DMS79 treated with DMSO at 0.1 percent for 48 hours (cell line): ENCODE measurements at places on chromosomes 5 and 9.

DNA sequence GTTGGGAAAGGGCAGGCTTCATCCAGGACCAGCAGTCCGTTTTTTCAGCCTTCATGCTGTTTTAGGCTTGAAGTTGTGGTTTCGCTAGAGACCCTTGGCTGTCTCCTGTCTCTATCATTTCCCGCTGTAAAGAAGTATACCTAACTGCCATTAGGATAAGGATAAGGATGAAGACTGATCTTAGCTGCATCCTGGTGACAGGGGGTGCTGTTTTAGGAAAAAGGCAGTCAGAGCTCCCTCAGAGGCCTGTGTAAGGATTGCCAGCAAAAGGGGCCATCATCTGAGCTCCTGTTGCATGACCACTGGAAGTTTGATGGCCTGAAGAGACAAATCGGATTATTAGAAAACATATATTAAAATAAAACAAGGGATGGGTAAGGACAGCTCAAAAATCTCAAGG is 64.8 kb upstream of the FGF10 start:
- DNase-seq: no peak

DNA sequence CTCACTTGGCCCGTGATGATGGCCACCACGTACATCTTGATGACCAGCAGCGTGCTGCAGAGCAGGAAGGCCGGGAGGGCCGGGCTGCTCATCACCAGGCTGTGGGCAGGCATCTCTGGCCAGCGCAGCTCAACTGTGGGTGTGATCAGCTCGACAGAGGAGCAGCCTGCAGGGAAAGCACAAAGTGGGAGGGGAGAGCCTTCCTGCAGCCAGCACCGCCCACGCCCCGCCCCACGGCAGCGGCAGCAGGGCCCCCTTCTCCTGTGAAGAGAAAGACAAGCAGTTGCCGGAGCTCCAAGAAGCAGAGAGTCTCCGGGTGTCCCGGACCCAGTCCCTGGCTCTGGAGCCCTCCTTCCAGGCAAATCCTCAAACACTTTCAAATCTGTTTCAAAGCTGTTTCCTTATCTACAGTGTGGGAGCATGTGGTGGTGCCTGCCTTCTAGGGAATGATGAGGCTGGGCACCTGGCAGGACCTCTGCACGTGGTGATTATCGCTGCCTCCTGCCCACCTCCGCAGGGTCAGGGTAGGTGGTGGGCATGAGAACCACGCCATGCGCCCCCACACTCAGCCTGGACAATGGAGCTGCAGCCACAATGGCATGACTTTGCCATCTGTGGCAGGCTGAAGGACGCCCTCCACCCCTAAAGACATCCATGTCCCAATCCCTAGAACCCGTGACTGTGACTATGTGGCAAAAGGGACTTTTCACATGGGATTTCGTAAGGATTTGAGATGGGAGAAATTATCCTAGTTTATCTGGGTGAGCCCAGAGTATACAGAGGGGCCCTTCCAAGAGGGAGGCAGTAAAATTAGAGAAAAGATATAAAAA is at the start of gene PTGES:
Gene PTGES (minus strand): TSS at position 143 of the 830 bp plus-strand sequence. CDS start 30 bp downstream, at position 113.
- peak; percentile 34 for DNase-seq

GRCh38 chr9:37967014-37967760 is 63.3 kb upstream of the SLC25A51 start:
- no peak for DNase-seq

DNA sequence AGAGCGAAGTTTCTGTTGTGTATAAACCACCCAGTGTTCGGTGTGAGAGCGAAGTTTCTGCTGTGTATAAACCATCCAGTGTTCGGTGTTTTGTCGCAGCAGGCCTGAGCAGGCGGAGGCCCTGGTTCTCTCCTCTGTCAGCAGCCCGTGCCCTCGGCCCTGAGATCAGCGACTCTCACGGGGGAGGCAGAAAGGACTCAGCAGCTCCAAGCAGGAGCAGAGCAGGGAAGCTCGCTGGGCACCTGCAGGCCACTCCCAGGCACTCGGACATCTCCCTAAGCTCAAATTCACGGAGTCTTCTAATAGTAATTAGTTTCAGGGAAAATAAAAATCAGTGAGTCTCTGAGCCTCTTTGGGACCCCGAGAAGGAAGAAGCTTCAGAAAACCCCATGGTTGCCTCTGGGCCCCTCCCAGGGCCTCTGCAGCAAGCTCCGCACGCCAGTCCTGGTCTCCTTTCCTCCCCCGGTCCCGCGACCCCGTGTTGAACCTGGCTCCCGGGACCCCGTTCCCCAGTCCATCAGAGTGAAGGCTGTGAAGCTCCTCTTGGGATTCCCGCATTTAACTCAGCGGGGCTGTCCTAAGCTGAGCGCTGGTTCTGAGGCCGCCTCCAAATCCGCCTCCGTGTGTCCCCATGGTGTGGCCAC is 81.9 kb upstream of the ADAMTS2 start:
- DNase-seq: no peak

DNA sequence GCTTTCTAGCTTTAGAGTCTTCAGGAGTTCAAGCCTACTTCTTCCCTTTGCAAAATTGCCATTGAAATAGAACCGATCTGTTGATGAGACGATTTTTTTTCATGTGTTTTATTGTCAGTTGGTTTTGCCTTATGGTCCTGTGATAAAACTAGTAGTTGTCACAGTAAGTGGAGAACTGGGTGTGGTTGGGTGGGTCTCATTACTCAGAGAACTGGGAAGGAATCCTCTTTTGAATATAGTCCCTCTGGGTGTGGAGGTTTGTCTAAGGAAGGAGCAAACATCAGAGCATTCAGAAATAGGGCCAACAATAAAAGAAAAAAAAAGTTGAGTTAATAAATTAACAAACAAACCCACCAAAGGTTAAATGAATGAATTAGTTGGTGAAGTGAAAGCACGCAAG is 69.0 kb downstream of the ALDH1A1 start:
- no peak for DNase-seq

DNA sequence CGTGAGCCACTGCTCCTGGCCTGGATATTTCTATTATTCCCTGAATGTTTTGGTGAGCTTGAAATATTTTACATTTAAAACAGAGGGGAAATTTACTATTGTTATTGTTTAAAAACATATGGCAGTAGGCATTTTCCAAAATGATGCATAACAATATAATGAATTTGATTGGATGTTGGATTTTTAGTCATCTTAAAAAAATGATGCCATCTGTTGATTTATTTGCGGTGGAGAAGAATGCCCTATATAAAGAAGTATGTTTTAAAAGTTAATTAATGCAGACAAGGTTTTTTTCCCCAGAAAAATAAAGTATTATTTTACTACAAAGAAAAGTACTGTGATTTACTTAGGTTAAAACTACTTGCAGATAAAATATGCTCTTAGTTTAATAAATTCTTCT is 33.4 kb upstream of the ARRDC3 start:
- DNase-seq: no peak

DNA sequence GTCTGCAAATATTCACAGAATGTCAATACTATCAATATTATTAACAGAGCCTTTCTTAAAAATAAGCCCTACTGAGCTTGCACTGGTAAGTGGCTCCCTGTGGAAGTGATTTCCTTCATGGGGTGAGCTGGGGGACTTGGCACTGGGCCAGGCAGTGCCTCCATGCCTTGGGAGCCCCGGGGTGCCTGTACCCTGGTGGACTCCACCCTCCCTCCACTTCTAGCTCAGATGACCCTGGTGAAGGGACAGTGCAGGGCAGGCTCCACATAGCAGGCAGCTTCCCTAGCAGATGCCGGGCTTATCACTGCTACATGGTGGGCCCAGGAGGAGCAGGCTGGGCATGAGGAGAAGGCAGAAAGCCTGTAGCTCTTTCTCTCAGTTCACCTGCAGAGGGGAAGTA is 119.2 kb downstream of the DCP2 start:
- no peak for DNase-seq

DNA sequence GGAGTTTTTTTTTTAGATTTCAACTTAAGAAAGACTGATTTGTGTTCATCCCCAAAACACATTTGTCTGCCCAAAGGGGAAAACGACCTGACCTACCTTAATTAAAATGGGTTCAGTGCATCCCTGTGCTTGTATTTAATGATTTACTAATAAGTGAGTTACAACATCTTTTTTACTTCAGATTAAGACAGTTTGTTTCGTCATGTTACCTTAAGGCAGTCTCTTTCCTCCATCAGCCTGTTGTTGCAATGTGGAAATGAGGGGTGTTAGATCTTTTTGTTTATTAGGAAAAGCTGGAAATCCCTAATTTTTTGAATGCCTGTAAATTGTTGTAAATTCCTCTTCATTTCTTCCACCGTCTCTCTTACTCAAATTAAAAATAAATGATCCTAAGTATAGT is 177.5 kb downstream of the GDNF start:
- DNase-seq: no peak

DNA sequence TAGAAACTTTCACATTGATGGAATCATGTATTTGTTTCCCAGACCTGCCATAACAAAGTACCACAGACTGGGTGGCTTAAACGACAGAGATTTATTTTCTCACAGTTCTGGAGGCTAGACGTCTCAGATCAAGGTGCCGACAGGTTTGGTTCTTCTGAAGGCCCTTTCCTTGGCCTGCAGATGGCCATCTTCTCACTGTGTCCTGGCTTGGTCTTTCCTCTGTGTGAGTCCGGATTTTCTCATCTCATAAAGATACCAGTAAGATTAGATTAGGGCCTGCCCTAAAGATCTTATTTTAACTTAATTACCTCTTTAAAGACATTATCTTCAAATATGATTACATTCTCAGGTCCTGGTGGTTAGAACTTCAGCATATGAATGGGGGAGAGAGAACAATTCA is 5.8 kb downstream of the USP20 start:
- DNase-seq: no peak

DNA sequence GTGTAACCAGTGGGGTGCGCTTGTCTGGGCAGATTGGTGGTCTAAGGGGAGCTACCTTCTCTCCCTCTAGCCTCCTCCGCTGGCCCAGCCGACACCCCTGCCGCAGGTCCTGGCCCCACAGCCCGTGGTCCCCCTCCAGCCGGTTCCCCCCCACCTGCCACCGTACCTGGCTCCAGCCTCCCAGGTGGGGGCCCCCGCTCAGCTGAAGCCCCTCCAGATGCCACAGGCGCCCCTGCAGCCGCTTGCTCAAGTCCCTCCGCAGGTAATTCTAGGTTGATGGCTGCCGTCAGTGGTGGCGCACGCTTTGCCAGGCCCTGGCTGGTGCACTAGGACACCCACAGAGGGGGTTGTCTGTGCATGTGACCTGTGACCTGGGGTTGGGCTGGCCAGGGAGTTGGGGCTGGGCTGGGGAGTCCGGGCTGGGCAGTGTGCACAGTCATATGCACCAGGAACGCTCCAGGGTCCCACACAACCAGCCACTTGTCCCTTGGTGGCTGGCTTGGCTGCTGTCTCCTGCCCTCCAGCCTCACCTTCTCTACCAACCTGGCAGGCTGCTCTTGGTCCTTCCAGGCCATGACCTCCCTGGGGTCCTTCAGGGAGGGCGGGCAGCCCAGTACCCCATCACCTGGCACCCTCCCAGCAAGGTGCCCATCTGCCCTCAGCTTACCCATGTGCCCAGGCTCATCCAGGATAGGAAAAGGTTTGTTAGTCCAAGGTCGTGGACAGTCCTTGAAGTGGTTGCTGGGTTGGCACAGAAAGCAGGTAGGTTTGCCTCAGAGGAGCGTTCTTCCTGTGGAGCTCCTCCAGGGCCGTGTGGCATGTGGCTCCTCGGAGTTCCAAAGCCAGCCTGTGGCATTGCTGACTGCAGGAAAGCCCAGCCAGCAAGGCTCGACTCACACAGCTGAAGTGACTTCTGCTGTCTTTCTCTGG is 73.2 kb downstream of the WNK2 start:
- DNase-seq: no peak

- peak; percentile 23 for DNase-seq
These were observed 124.9 kb downstream of the PPP2R2B start for GRCh38 chr5:146753641-146754040.
